ENCODE measurements at places on chromosomes 11 and 22.

DNA sequence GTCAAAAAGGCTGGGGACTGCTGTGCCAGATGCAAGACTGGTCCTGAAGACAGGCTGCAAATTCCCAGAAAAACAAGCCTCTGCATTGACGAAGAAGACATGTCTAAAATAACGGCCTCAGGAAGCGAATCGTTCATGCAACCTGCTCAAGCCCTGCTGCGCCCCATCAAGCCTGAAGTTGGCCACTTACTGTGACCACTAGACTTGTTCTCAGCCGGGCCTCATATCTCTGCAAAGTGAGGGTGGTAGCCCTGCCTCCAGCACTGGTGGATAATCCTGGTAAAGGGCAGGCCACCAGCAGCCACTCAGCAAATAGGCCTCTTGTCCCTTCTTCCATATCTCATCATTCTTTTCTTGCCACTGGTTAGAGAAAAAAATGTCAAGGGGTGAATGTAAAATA is 11.8 kb downstream of the LTO1 start:
- peak; percentile 2 for DNase-seq

DNA sequence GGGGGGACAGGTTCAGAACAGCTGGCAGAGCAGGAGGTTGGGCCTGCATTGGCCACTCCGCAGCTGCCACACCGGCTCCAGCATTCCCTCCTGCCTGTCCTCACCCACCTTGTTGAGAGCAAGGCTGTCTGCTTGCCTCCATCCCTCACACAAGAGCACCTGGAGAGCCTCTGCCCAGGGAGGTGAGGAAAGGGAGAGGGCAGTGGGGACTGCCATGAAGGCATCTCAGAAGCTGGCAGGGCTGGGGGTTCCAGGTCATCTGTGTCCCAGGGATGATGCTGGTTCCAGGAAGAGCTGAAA is 27.1 kb downstream of the RSPH14 start:
- DNase-seq = no peak

GRCh38 chr11:16211407-16211806 is 144.9 kb downstream of the SOX6 start:
- no peak for DNase-seq

GRCh38 chr11:93063086-93063485 is 93.6 kb downstream of the MTNR1B start:
- no peak for DNase-seq

GRCh38 chr11:36249246-36249645 is 40.0 kb downstream of the COMMD9 start:
- DNase-seq = no peak

GRCh38 chr22:16970446-16970845 is 37.6 kb downstream of the GAB4 start:
- DNase-seq = no peak

DNA sequence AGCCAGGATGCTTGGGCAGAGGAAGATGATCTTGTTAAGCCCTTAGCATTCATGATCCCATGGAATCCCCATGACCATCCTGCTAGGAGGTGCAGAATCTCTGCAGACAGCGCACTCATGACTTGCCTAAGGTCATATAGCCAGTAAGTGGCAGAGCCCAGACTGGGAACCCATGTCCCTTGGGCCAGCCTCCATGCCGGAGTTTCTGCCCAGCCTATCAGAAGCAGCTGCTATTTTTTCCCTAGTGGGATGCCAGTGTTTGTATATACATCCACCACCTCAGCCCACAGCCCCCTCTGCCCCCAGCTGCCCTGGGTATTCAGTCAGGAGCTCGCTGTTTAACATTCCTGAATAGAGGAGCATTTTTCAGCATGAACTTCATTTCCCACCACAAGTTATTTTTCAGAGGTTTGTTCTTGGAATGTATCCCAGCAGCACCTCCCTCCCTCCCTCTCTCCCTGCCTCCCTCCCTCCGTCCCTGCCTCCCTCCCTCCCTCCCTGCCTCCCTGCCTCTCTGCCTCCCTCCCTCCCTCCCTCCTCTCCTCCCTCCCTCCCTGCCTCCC is 34.4 kb upstream of the SUSD2 start:
- peak; percentile 88 for DNase-seq

DNA sequence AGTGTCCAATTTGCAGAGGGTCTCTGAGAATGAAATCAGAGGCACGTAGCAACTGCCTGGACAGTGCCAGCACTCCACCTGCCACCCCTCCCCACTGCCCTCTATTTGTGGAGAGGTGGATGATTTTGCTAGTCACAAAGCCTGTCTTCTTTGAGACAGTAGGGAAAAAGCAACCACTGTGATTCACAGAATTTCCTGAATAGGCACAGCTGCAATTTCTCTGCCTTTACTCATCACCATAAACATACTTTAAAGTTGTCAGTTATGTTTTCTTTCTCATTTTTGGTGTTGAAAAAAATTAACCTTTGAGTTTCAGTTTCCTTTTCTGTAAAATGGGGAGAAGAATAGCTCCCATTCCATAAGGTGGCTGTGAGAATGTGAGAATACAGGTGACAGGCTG is 134.3 kb downstream of the TEAD1 start:
- no peak for DNase-seq

- DNase-seq = no peak
These were observed 65.2 kb downstream of the ZBTB16 start for GRCh38 chr11:114124601-114125144.

GRCh38 chr11:4539603-4540219 is 5.3 kb upstream of the OR52M1 start:
- DNase-seq = no peak

DNA sequence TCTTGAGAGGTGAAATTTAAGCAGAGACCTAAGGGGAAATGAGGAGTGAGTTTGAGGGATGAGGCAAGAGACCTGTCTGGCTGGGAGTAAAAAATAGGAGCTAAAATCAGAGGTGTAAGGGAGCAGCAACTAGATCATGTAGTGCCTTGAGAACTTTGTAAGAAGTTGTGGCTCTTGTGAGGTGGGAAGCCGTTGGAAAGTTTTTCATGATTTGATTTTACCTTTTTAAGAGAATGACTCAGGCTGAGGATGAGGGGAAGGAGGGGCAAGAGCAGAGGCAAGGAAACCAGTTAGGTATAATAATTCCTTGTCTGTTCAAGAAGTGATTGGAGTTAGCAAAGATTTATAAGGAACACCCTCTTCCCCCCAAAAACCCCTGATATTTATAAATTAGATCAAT is 25.8 kb downstream of the QSER1 start:
- DNase-seq = no peak

- peak; percentile 43 for DNase-seq
These were observed 658.0 kb downstream of the DLG2 start for GRCh38 chr11:84969103-84969502.

DNA sequence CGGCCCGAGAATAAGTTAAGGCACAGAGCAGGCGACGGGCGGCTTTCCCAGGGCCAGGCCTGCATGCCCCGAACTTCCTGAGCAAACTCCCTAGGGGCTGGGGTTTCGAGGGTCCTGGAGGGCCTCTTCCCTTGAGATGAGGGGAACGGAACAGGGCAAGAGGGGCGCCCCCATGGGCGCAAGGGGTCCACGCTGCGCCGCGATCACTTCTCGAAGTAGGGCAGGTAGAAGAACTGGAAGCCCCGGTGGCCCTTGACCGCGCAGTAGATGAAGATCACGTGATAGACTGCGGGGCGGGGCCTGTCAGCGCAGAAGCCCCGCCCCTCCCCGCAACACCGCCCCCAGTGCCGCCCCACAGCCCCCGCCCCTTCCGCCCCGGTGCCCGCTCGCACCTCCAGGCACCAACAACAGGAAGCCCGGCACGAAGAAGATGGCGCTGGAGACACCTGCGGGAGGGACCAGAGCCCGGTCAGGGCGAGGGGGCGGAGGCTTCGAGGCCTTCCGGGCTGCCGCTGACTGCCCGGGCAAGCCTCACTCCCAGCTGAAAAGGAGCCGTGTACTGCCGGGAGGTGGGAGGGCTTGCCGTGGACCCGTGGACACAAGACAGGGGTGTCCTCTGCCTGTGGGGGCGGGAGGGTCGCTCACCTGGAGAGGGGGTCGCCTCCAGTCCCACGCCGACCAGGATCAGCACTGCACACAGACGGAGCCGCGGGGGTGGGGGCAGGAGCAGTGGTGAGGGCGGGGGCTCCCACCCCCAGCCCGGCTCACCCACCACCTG is 4.5 kb downstream of the TMEM134 start:
- peak; percentile 80 for DNase-seq

- DNase-seq = no peak
These were observed 37.1 kb downstream of the RELT start for GRCh38 chr11:73413256-73413655.
